ENCODE measurements at places on chromosomes 16 and 17. TPM values are rescaled to one million over a fixed set of nuclear protein-coding genes. Genes with fewer than 3 reads are reported as not detected.

Gene KRTAP3-1
- not detected for total RNA-seq

Gene KLHDC4
- total RNA-seq = 15.4 TPM

Gene MYLK3
- total RNA-seq = not detected

Gene CA7
- not detected for total RNA-seq

Gene SCPEP1
- 50.3 TPM for total RNA-seq

Gene AXIN2
- total RNA-seq = 3.1 TPM

Gene TEX19
- total RNA-seq = not detected

Gene PRRT2
- total RNA-seq = 2.5 TPM

DNA sequence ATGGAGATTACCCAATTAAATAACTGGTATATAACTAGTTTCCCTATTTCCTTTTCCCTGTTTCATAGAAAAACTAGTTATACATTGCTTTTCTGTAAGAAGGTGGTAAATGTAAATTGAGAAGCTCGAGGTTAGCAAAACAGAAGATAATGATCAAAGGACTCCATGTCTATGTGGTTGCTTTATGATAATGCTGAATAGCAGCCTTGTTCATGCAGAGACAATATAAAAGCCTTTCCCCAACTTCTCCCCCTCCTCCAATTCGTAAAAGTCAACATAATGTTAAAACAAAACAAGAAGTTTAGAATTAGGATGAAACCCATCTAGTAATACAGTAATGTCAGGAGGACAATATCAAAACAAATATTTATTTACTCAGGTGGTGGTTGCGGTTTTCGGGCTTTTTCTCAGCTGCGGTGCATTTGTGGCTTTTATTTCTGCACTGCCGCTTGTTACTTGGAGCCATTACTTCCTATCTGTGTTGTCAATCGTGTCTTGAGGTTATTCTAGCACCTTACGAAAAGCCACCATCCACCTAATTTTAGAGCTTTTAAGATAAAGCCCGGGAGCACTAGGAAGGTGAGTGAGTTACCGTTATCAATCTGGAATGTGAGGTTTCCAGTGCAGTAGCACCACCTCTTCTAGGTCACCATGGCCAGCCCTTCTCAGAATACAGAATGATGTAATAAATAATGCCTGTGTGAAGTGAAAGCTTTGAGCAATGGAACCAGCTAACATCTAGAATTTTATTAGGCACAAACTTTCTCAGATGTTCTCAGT, 297.5 kb downstream of the CDH13 start:
- DNase-seq = peak; percentile 34

GRCh38 chr17:80220054-80220735, at the start of the genes SGSH and SLC26A11:
SGSH (minus strand) TSS chr17:80220333; CDS start chr17:80220313, 20 bp downstream.
SLC26A11 (plus strand) TSS chr17:80220427; CDS start chr17:80221561, 1,134 bp downstream.
- peak; percentile 44 for DNase-seq

DNA sequence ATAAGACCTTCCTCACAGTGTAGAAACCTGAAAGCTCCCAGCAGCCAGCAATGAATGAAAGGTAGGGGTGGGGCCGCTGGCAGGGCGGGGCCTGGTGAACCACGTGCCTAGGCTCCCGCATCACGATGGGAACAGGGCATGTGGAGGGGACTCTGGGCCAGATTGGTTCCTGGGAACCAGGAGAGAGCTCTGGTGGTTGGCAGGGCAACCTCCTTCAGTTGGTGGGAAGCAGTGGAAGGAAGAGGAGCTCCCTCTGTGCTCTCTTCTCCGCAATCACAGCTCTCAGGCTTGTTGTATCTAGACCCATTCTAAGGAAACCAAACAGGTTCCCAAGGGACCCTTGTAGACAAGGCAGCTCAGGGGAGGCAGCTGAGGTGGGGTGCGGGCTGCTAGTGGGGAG, 10.5 kb downstream of the GGA2 start:
- no peak for DNase-seq

GRCh38 chr16:86562356-86562755, 4.3 kb upstream of the FOXC2 start:
- DNase-seq = no peak

- DNase-seq = no peak
Observed at GRCh38 chr16:30406795-30407101, 658 bp upstream of the ZNF771 start.

DNA sequence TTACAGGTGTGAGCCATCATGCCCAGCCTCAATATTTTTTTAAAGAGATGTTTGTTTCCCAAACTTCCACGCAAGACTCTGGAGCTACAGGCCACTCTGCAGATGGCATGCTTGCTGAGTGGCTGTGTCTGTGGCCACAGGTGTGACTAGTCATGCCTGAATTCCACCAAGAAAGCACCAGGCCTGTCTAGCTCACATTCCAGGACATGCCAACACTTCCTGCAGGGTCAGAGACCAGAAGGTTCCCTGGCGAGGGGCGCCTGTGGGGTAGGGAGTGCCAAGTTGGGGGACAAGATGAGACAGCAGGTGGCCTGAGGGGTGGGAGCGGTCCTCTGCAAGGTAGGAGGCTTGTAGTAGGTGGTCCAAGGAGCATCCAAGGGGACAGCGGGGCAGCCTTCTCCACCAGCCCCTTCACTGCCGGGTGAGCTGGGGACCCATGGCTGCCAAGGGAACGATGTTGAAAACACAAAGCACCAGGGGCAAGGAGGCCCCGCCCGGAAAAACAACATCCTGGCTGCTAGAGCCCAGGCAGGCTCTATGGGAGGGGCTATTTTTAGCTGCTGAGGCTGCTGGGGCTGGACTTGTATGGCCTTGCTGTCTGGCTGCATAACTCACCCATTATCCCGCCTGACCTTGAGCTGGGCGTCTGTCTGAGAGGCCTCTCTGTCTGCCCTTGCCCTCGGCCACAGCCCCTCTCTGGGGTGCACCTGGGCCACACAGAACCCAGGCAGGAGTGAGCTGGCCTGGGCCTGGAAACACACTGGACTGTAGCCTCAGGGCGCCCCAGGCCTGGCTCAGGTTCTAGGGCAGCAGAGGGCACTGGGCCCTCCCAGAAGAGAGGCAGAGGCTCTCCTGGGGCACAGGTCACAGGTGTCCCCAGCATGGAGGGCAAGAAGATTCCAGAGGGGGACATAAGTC, 5.7 kb downstream of the TRIM47 start:
- DNase-seq = peak; percentile 85

DNA sequence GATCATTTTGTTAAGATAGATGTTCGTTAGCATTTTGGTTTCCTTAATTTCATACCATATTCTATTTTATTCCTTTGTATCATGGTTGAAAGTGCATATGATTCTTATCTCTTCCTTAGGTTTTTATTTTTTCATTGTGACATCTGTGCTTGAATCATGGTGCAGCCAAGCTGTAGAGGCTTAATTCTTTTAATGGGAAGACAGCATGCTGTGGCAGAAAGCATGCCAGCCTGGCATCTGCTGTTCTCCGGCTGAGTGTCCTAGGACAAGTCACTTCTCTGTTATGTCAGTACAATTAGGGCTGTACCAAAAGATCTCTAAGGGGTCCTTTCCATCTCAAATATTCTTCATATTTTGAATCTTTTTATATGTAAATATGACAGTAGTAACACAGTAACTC, 68.5 kb upstream of the PMFBP1 start:
- no peak for DNase-seq

- DNase-seq = peak; percentile 68
Observed at GRCh38 chr17:80795754-80796153, 195.9 kb upstream of the CHMP6 start.

DNA sequence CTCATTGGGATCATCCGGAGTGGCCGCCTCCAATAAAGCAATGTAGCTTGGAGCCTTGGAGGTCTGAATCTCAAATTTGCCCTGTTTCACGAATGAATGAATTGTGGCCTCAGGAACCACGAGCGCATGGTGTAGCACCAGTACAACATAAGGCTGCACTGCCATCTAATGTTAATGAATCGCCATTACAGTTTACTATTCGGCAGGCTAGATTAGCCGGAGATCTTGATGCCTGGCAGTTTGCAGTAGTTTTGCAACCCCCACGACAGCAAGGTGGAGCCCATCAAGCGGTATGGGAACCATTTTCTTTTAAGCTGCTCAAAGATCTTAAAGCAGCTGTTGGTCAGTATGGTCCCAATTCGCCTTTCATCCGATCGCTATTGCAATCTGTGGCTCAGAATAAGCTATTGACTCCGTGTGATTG, 18.8 kb downstream of the ALOX15B start:
- DNase-seq = peak; percentile 73

GRCh38 chr17:79684132-79684985, 46.4 kb upstream of the ENPP7 start:
- DNase-seq = no peak

DNA sequence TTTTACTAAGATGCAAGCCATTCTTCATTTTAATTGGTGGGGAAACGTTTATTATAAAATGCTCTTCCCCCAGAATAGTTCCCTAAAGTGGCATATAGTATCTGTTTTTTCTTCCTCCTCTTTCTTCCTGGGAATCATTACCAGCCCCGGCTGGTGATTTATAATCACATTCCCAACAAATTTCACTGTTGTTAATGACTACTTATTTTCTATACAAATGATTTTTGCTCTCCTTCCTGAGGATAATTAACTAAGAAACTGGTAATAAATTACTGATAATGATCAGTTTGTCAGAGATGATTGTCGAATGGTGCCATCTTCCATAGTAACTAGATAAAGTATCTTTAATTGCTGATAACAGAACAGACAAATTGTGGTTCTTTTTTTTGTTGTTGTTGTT, 785.5 kb upstream of the RBFOX1 start:
- no peak for DNase-seq

DNA sequence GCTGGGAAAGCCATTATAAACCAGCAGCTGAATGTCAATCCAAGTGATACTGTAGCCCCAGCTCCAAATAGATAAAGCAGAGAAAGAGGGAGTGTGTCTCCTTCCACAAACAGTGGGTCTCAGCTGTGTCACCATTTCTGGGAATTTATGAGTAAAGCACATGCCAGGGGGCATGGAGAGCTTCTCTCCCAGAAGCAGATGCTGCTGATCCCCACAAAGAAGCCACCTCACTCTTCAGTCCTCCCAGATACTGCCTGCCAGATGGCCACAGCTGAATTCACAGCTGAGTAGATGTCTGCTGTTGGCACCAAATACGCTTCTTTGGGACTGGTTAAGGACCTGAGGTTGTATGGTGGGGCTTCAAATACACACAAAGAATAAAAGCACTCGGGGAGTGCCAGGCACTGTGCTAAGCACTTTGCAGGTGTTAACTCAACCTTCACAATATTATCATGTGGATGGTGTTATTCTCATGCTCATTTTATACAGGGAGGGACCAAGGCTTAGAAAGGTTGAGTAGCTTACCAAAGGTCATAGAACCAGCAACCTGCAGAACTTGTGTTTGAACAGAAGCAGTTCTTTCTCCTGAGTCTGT, 298.3 kb downstream of the CDH11 start:
- DNase-seq = no peak

DNA sequence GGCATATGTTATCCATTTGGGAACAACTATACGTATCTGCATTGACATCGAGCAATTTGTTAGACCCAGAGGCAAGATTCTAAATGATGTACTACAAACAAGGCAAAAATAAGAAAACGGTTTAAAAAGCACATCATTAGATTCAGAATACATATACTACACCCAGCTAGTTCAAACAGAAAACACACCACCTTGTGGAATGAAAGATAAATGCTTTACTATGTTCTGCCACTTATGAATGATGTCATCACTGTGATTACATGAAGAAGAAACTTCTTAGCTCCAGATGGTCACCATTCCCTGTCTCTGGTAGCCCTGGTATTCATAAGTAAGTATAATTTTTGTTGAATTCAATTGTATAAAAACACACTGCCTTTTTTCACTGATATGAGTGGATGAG, 7.8 kb downstream of the NACA2 start:
- DNase-seq = peak; percentile 67

DNA sequence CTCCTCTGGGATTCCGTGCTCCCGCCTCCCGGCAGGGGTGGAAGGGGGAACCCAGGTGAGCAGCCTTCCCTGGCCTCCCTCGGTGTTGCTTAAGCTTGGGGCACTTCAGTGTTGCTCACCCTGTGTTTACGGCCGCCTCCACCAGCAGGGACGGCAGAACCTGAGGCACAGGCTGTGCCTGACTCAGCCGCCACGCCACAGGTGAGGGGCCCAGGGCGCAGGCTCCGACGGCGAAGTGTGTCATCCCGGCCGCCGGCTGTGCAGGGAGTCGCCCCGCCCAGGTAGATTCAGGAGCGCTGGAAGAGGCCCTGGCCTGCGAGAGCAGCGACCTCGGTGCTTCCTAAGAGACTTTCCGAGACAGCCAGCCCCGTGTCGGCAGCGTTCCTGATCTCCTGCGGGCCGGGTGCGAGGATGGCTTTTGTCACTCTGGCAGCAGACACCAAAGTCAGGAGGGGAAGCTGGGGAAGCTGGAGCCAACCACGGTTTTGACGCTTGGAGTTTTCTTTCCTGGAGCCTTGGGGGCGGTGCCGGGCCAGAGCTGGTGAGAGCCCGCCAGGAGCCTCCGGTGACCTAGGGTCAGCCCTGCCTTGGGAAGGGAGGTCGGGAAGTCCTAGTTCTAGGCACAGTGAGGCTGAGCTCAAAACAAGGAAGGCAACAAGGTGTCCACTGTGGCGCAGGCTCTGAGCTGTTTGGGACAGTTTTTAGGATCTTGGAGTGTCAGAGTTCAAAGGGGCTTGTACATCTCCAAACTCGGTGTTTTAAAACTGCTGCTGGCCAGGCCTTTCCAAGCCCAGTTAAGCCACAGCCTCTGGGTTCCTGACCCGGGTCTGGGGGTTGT, 2.1 kb downstream of the GSE1 start:
- DNase-seq = no peak

- no peak for DNase-seq
Observed at GRCh38 chr16:58608601-58609136, 21.0 kb downstream of the CNOT1 start.

DNA sequence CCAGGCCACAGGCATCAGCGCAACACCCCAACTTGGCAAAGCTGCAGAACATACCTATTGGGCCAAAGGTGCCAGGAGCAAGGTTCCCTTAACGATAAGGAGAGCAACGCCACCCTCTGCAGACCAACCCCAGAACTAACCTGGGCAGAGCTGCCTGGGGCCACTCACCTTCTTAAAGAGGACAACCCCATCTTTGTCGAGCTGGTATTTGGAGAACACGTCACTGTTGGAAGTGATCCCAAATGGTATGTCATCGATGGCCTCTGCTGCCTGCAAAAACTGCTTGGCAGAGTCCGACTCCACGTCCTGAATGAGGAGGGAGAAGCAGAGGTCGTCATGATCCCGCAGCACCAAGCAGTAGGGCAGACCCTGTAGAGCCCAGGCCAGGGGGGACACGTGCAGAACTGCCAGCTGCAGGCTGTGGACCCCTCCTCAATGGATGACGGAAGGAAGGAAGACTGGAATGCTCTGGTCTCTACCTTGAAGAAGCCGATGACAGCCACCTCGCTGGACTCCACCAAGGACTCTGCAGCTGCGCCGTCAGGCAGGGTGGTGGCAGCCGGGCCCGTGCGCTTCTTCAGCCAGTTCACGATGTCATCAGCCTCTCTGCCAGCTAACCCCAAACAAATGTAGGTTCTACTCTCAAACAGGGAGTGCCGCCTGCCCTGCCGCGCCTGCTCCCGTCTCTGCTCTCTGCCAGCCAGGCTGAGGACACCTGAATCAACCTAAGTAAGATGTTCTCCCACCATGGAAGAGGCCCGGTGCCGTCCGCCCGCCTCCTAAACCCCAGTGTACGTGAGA, 5.2 kb downstream of the P4HB start:
- no peak for DNase-seq

- no peak for DNase-seq
Observed at GRCh38 chr17:16046966-16047365, 47.3 kb downstream of the TTC19 start.

GRCh38 chr17:52233176-52233575, 74.7 kb upstream of the CA10 start:
- no peak for DNase-seq
